Right cardiac atrium (tissue), 5 donors: ENCODE measurements at places on chromosomes 16 and 17. TPM values are rescaled to one million over a fixed set of nuclear protein-coding genes. Genes with fewer than 3 reads are reported as not detected.

GRCh38 chr16:4679850-4680636 lies 13.3 kb upstream of the NUDT16L1 start:
- peak; percentile 53 for DNase-seq

CHST4 gene
- total RNA-seq: not detected

NT5M gene
- 5.1 TPM for total RNA-seq

IL17C gene
- total RNA-seq: not detected

GRCh38 chr16:76946879-76947278 lies 244.1 kb upstream of the MON1B start:
- DNase-seq: no peak

- no peak for DNase-seq
Measured at GRCh38 chr16:86951041-86951822, 366.0 kb downstream of the C16orf95 start.

- no peak for DNase-seq
Measured at GRCh38 chr16:46648656-46649055, 27.5 kb upstream of the SHCBP1 start.

KCNH6 gene
- total RNA-seq: not detected

GINS2 gene
- total RNA-seq: 0.33 TPM

DNA sequence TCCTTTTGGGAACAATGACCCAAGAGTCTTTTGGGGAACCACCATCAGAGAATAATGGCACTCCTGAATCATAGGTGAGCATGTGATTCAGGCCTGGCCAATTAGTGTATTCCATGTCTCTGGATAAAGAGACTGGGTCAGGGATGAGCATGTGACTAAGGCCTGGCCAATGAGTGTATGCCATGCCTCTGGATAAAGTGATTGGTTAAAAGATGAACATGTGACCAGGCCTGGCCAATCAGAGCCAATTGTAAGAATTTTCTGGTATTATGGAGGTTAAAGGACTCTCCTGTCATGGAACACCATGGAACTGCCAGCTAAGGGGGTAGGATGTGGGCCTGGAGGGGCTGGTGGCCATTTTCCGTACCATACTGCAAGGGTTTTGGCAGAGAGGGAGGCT lies 194.3 kb downstream of the C16orf78 start:
- no peak for DNase-seq

GRCh38 chr16:4053301-4053845 lies 62.9 kb downstream of the ADCY9 start:
- peak; percentile 84 for DNase-seq

DNA sequence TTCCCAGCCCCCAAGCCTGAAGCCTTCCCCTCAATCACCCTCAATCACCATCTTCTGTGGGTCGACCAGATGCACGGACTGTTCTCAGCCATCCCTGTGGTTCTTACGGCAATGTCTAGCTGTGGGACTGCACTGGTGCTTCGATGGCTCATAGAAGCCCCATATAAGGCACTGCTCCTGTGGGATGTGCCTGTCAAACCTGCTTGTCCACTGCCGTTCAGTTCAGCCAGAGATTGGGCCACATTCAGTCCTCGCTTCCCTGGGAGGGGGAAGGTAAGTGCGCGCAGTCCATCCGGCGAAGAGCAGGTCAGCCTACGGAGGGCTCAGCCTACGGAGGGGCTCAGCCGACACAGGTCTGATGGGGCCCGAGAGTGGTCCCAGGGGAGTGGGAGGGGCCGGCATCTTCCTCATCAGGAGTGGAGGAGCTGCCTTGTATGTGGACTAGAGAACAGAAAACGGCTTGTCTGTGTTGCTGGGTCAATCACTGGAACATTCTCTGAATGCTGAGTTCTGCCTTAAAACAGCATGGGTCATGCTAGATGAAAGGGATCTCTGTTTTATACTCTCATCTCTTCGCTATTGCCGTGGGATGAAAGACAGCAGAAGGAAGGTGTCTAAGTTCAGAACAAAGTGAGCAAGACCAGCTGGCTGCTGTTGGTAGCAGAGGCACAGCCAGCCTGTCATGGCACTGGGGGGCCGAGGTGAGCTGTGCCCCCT lies at the start of gene CARD14:
Gene CARD14 (plus strand): TSS at position 247 of the 717 bp plus-strand sequence. CDS start 11,409 bp downstream, outside the sequence.
- no peak for DNase-seq

GRCh38 chr17:9116861-9117568 lies 95.7 kb downstream of the NTN1 start:
- DNase-seq: no peak

DNA sequence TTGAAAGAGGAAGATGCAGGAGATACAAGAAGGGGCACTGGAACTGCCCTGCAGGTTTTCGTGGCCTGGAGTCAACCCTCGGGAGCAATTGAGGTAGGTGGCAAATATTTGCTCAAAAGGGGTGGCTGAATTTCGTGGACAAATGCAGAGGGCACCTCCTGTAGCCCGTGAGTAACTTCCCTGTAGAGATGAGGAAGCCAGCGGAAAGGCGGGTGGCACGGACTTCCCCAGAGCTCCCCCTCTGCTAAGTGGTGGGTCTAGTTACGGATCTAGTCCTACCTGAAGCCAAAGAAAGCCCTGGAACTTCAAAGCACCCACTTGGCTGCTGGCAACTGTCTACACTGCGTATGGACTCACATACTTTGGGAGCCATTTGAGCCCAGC lies 1.0 kb upstream of the ATP2C2 start:
- no peak for DNase-seq

GRCh38 chr16:78034530-78034929 lies 12.2 kb downstream of the CLEC3A start:
- no peak for DNase-seq

DNA sequence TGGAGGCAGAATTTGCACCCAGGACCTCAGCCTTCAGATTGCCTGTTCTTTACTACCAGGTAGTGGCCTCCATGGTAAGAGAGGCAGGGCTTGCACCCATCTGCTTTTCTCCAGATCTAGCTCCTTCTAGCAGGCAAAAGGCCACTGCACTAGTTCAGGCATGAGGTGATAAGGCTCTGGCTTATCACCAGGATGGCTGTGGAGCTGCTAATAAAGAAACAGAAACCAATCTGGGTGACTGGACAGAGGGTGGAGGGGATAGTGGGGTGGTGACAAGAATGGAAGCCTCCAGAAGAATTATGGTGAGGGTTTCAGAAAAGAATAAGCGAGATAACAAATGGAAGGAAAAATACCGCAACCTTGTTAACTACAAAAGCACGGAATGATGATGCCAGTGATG lies 15.5 kb upstream of the SUPT4H1 start:
- no peak for DNase-seq

- no peak for DNase-seq
Measured at GRCh38 chr16:20104563-20105183, 31.0 kb upstream of the GPR139 start.

- no peak for DNase-seq
Measured at GRCh38 chr16:50059111-50059510, 6.7 kb upstream of the HEATR3 start.

GRCh38 chr16:57938936-57939871 lies 31.7 kb downstream of the CNGB1 start:
- DNase-seq: peak; percentile 85

NPTX1 gene
- total RNA-seq: not detected

GRCh38 chr17:16239931-16240330 lies 22.9 kb downstream of the PIGL start:
- DNase-seq: no peak

MMP2 gene
- 142 TPM for total RNA-seq

GRCh38 chr16:84362471-84362941 lies 5.8 kb upstream of the ATP2C2 start:
- no peak for DNase-seq

DNA sequence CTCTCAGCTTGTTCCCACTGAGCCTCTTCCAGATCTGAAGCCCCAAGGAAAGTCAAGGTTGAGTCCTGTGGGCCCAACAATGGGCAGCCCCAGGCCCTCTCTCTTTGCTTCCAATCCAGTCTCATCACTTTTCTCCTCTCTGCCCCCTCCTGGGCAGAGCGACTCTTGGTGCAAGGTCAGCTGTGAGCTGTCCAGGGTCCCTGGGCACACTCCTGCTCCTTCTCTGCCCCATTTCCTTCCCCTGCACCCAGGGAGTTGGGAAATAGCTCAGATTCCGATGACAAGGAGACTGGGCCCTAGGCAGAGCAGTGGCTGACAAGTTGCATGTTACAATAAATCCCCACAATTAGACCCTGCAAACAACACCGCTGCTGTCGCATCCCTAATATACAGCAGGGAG lies 16.1 kb upstream of the CRHR1 start:
- DNase-seq: no peak

OTOP2 gene
- total RNA-seq: not detected

GRCh38 chr17:32382526-32383223 lies 32.7 kb downstream of the ZNF207 start:
- DNase-seq: no peak

- no peak for DNase-seq
Measured at GRCh38 chr16:5549802-5550201, 452.2 kb upstream of the EEF2KMT start.

- peak; percentile 59 for DNase-seq
Measured at GRCh38 chr17:72614871-72615626, 477.4 kb downstream of the SLC39A11 start.

DNA sequence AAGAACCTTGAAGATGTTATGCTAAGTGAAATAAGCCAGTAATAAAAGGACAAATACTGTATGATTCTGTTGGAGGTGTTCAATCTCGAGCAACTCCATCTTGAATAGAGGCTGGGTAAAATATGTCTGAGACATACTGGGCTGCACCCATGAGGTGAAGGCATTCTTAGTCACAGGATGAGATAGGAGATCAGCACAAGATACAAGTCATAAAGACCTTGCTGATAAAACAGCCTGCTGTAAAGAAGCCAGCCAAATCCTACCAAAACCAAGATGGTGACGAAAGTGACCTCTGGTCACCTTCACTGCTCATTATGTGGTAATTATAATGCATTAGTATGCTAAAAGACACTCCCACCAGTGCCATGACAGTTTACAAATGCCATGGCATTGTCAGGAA lies 98.1 kb downstream of the RGS9 start:
- no peak for DNase-seq

GRB7 gene
- total RNA-seq: 1.3 TPM
